ENCODE measurements at places on chromosomes 7 and 10.

- DNase-seq: no peak
These were observed 174.2 kb upstream of the NPS start for GRCh38 chr10:127374901-127375300.

DNA sequence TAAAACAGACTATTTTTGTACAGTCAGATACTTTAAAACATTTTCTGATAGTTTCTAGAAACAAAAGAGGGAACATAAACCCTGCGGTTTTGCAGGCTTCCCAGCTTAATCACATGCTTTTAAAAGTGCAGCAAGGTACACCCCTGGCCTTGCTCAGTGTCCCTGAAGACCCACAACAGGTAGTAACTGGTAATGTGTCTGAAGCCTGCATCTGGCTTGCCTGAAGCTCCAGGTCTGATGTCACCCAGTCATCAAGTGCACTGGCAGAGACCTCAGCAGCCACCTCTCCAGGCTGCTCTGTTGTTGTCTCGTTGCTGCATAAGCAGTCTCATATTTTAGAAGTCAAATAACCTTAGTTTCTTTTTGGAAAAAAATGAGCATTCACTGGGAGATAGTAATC lies 376.1 kb upstream of the MTPN start:
- no peak for DNase-seq

GRCh38 chr7:113268757-113269156 lies 150.4 kb upstream of the SMIM30 start:
- no peak for DNase-seq

DNA sequence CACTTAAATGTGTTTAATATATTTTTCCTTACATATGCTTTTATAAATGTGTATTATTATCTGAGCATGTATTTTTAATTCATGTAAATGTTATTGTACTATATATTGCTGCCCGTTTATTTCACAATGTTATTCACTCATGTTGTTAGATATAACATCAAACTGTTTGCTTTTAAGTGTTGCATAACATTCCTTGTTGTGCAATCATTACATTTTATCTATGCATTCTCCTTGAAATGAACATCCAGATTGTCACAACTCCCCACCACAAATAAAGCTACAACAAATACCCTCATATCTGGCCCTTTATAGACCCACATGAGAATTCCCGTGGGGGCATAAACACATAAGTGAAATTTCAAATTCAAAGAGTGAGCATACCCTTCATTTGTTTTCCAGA lies 264.2 kb downstream of the HPSE2 start:
- no peak for DNase-seq

GRCh38 chr10:49357910-49358309 lies 38.0 kb downstream of the DRGX start:
- DNase-seq: no peak

DNA sequence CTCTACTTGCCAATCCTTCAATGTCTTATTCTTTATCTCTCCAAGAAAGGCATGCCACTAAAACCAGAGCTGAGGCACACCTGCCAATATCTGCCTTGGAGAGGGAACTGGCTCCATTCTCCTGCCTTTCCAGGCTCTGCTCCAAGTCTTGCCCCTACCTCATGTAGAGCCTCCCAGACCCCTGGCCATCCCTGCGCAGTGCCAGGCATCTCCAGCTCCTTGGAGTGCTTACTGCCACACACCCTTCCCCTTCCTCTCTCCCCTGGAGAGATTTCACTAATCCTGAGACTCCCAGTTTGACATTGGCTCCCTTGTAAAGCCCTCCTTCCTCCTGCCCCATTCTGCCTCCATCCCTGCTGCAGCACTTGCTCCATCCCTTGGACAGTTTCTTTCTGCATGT lies 255.2 kb upstream of the ZMIZ1 start:
- DNase-seq: no peak

DNA sequence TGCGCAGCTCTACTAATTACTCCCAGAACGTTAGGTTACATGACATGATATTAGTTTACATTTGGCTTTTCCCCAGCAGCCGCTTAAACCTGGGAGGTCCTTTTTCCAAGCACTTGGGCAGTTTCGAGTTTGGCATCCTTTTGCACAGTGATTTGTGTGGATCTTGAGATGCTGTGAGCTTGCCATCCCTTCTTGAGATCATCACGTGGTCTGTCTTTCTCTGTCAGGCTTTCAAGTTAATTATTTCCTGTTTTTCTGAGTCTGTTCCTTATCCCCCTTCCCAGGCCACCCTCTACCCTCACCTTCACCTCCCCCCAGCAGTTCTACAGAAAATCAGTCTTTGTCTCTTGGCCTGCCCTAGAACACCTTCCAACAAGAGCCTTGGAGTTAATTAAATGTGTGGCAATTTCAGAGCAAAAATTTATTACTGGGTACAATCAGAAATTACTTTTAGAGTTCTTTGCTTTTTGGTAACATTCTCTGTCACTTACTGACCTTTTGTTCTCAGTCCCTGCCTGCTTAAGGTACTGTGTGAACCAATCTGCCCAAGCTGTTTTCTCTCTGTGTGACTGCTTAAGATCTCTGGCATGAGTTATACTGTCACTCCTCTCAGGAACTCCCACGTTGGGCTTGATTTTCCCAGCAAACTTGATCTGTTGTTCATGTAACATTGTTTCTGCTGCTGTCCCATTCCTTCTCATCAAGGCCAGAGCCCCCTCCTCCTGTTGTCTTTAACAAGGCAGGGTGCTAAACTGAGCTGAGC lies 3.1 kb upstream of the SLF2 start:
- DNase-seq: no peak

DNA sequence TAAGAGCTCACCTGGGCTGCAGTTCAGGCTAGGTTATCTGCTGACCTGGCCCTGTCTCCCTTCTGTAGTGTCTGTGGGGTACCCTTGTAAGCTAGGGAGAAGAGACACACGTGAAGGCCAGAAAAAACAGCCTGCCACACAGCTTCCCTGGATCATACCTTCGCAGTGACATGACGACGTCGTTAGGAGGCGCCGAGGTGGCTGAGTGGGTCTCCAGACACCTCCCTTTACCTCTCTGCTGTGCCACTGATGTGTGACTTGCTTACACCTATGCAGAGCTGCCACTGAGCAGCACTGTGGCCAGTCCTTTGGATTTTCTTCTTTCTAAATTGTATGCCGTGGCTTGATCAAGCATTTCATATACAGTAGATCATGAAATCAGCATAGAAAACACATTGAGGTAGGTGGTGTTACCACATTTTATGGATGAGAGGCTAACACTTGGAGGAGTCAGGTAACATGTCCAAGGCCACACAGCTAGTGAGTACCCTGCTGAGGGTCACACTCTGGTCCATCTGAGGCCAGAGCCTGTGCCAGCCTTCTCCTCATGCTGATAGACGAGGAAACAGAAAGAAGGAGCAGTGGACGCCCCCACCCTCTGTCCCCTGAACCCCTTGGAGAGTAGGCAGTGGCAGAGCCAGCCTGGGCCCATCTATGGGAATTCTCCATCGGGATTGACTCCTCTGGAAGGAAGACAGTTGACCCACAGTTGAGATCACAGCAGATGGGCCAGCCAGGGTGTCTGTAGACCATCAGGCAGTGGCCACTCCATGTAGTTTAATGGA lies 23.1 kb downstream of the HTRA1 start:
- DNase-seq: no peak

- no peak for DNase-seq
These were observed 5.7 kb downstream of the C10orf67 start for GRCh38 chr10:23338886-23339285.

DNA sequence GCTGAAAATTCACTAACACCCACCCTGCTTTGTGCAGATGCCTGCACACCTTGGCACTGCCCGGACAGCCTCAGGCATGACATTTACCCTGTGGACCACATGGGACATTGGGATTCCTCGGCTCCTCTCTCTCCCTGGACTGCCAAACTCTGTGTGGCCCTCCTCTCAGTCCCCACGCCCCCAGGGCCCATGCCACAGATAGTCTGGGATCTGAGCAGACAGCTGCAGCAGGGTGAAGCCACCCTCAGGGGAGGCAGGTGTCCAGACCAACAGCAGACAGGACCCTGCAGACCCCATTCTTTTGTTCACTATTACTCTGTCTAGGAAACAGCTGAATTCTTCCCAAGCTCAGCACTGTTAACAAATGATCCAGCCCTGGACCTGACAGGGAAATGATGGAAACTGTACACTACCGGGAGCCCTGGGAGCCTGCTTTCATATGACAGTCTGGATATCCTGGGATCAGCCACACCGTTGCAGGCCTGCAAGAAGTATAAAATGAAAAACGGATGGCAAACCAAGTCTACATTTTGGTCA lies 83.4 kb downstream of the VOPP1 start:
- DNase-seq: no peak

DNA sequence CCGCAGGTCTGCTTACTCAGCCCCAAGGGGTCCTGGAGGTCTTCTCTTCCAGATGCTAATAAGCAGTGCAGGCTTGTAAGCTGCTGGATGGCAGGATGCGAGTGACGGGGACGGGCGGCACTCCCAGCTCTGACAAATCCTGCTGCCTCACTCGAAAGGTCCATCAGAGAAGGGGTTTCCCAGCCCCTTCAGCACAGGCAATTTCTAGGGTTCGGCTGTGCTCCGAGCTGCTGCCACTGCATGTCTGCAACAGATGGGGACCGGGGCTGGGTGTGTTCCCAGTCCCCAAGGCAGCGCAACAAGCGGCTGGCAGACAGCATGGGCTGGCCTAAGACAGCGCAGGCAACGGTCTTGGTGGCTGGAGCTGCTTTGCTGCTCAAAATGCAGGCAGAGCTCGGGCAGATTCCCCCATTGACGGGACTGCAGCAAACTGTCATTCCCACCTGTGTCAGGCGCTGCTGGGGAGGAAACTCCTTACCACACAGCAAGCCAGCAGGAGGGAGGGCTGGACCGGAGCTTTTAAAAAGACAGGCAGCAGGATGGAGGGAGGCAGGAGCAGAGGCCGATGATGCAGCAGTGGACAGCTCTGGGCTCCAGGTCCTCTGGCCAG lies 62.4 kb downstream of the PRKAG2 start:
- DNase-seq: no peak

GRCh38 chr10:78781251-78781913 lies 287.4 kb upstream of the ZMIZ1 start:
- DNase-seq: no peak

GRCh38 chr7:27078616-27079233 lies 17.1 kb downstream of the HOXA1 start:
- no peak for DNase-seq

- DNase-seq: no peak
These were observed 1.7 kb upstream of the CCDC186 start for GRCh38 chr10:114175667-114176066.

DNA sequence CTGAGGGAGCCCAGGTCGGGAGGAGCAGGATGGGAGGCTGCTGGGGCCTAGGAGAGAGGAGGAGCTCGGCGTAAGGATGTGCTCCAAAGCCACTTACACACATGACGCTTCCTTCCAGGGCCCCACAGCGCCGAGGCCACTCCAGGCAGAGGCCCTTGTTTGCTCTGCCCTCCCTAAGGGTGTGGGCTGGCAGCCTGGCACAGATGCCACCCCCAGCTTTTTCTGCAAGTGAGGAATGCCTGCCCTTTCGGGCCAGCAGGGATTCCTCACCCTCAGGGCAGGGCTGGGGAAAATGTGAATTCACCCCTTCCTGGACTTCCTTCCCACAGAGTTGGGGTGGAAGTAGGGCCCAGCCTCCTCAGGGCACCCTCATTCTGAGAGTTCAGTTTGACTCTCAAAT lies 5.6 kb upstream of the AQP1 start:
- DNase-seq: no peak

DNA sequence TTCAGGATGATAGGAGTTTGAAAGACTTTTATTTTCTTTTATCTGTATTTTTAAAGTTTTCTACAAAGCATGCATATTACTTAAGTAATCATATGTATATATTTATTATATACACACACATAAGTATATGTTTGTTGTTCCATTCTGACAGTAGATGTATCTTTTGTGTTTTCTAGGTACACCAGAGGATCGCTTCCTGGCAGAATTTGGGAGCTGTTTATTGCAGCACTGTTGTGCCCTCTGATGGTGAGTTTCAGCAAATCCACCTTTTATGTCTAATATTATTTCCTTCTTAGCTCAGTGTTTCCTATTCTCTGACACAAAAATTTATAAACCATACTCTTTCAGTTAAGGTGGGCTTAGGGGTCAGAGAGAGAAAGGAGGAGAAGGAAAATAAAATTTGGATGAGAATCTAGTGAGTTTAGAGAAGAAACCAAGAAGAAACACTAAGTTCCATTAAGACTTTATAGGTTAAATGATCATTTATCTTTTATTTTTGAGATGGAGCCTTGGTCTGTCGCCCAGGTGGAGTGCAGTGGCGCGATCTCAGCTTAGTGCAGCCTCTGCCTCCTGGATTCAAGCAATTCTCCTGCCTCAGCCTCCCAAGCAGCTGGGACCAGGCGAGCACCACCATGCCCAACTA lies 59.2 kb upstream of the OIT3 start:
- peak; percentile 76 for DNase-seq

- no peak for DNase-seq
These were observed 111.8 kb downstream of the VIPR2 start for GRCh38 chr7:159032753-159033472.

- DNase-seq: no peak
These were observed at the start of gene RET for GRCh38 chr10:43076876-43077420. RET (plus strand) TSS chr10:43077069; CDS start chr10:43077259, 190 bp downstream.

- DNase-seq: no peak
These were observed 1021.9 kb downstream of the LRMDA start for GRCh38 chr10:76453332-76453731.

DNA sequence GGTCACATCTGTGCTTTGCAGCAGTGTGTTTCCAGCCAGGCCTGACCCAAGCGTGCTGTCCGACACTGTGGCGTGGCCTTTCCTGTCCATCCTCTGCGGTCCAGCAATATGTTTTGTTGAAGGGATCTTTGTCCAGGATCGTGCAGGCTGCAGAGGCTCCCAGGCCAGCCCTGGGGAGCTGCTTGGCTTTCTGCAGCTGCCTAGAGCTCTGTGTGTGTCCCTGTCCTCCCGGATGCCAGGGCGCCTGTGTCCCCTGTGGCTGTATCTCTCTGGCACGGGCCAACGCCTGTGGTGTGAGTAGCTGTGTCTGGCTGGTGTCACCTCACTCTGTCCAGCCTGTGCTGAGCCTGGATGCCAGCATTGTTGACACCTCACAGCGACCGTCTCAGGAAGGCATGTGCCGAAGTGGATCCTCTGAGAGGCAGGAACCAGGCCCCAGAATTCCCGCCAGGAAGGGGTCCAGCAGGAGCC lies 94.5 kb downstream of the INPP5A start:
- DNase-seq: no peak

DNA sequence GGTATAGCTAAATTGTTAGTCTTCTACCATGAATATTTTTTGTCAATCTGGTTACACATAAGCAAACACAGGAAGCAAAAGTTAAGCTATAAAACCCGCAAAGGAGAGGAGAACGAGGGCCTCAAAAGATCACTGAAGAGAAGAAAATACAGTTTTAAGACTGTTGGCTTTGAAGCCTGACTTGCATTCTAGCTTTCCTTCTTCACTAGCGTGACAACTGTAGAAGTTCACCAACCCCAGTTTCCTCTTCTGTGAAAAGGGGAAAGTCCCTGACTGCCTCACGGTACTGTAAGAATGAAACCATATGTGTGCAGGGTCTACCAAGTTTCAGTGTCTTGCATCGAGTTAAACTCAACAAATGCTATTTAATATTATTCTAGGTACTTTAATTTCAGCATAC lies 7.5 kb upstream of the LRRN3 start:
- DNase-seq: no peak

DNA sequence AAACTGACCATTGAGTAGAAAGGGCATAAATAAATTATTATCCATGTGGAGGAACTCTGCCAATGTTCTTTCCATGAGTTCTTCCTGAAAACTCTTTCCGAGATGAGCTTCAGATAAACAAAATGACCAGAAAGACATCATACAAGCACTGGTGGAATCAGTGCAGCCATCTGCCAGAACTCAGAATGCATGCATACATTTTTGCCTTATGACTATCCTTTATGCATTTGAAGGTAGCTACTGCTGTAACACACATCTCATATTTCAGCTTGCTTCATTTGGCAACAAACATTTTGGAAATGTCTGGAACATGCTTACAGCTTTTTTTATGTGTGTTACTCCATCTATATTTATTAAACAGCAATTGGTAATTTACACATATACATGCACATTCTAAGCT lies 448.9 kb downstream of the PLXDC2 start:
- no peak for DNase-seq
